GM19239 (cell line): ENCODE measurements at places on chromosomes 13 and 19.

DNA sequence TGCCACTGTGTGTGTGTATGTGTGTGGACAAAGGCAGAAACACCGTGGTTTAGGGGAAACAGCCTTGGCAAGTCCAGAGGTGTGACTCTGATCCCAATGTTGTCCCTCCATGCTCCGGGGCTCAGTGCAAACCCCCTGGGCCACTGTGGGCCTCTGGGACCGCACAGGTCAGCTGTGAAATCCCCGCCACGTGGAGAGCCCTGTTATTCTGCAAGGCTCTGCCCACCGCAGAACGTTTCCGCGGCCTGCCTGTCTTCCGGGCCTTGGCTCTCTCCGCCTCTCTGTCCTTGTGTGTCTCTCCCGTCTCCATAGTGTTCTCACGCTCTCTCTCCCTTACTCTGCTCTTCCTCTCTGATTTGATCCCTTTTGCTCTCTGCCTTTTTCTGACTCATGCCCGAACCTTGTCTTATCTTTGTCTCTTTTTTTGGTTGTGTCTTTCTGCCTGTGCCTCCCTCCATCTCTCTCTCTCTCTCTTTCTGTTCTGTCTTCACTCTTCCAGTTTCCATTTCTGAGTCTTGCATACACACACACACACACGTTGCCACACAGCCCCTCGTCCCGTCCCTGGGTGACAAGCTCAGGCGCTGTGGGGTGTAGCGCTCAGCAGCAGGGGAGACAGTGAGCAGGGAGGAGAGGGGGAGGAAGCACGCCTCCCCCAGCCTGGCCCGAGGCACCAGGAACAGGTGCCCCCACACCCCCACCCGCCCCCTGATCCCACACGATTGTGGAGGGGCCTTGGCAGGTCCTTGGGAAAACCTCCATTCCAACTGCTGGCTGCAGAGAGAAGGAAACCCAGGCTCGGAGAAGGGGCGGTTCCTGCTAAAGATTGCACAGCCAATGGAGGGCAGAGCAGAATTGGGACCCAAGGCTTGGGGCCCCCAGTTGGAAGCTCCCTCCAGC is 3.0 kb downstream of the TTYH1 start:
- no peak for DNase-seq

- DNase-seq = no peak
These were observed 39.5 kb downstream of the SIAH3 start for GRCh38 chr13:45811891-45812694.

- no peak for DNase-seq
These were observed 62.0 kb downstream of the MICU2 start for GRCh38 chr13:21541980-21542379.

GRCh38 chr13:114154476-114154875 is 22.1 kb upstream of the RASA3 start:
- DNase-seq = no peak

- DNase-seq = no peak
These were observed 619 bp downstream of the MED16 start for GRCh38 chr19:892243-892893.

DNA sequence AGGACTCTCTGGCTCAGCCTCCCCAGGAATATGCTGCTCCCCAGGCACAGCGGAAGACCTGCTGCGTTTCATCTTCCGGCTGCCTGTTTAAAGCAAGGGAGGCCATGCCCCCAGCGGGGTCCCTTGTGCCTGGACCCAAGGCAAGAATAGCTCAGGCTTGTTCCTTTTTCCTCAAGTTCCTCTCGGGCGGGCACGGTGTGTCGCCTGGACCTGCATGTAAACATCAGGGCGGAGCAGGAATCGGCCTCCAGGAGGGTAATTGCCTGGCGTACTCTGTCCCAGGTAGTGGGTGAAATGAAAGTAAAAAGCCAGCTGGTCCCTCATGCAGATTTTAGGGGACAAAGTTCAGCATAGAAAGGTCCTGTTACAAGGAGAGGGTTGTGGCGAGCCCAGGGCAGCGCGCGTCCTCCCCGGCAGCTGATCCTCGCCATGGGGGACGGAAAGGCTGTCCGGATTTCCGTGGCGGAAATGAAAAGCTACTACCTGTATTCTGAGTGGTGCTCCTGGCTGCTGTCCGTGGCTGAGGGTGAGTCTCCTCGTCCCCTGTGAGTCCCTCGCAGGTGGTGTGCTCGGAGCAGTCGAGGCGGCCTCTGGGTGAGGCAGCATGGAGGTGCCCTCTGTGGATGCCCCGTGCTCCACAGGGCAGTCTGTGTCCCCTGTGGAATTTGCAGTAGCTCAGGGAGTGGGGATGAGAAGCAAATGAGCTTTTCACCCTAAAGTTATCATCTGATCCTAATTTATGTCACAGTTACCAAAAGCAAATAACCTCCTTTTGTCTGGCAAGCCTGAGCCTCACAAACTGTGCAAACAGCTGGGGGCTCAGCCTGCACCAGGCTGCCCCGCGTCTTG is 16.2 kb downstream of the MCF2L start:
- DNase-seq = no peak
